ENCODE measurements at places on chromosomes 2 and 18. TPM values are rescaled to one million over a fixed set of nuclear protein-coding genes. Genes with fewer than 3 reads are reported as not detected.

Gene COL6A3
- 7.3 TPM for total RNA-seq

Gene DYNAP
- total RNA-seq: not detected

Gene DCDC2C
- not detected for total RNA-seq

Gene VIL1
- not detected for total RNA-seq

Gene CENPA
- total RNA-seq: 27.1 TPM

Gene CCDC138
- 7.7 TPM for total RNA-seq

Gene GREB1
- total RNA-seq: 0.53 TPM

Gene IL36G
- not detected for total RNA-seq

Gene UGT1A10
- not detected for total RNA-seq

Gene CD8B
- not detected for total RNA-seq

Gene IL1A
- 8.8 TPM for total RNA-seq
